Right renal cortex interstitium (tissue), 3 donors: ENCODE measurements at places on chromosomes 12 and 14. TPM values are rescaled to one million over a fixed set of nuclear protein-coding genes. Genes with fewer than 3 reads are reported as not detected.

DNA sequence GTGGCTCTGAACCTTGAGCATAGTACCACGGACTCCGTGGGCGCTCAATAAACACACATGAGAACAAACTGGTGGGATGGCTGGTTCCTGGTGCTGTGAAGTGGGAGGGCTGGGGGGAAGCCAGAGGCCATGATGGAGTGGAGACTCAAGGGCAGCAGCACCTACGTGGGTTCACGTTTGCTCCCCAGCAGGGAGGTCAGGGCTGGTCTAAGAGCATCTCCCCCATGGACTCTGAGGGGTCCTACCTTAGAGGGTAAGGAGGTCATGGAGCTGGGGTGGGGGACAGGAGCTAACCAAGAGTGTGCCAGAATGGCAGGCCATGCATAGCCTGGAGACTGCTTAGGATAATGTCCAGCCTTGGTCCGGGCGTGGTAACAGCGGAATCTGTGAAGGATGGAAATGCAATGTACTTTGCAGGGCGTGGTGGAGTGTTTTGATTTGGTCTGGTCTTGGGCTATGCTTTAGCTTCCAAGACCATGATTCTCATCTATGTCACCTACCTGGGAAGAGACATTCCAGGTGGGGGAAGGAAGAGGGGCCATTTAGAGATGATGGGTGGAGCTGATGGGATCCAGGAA lies 103.0 kb downstream of the PRMT8 start:
- no peak for DNase-seq

Gene VRTN
- polyA plus RNA-seq, result not detected

- no peak for DNase-seq
Measured at GRCh38 chr12:49111206-49111605, 559 bp upstream of the LMBR1L start.

Gene C14orf39
- polyA plus RNA-seq, result 0.43 TPM

DNA sequence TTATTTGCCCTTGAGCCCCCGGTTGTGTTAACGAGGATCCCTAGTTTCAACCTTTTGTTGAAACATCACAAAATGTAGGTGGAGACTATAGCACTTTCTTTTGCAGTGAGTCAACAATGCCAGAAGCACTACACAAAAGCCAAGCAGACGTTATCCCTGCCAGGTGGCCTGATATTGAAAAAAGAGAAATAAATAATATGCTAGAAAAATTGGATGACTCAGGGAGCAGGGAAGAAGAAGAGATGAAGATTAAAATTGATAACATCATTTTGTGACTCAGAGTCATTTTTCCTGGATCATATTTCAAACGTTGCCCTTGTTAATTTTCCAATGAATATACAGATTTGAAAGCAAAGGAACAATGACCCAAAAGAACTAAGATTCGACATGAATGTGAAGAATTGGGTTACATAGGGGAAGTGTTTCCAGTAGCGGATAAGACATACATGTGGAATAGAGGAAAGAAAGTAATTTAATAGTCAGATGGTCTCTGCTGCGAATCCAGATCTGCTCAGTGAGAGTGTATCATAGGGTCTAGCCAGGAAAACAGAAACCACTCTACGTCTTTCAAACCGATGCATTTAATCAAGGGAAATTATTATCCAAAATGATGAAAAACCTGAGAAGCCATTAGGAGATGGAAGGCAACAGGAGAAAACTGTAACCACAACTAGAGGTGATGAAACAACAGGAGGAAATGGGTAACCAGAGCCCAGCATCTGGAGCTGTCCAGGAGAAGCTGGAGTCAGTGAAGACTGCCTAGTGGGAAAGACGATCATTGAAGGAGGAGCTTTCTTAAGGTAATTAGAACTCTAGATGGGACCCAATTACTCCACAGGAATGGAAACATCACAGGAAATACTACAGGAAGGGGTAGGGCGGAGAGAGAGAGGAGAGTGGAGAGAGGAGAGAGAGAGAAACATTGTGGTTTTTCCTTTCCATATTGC lies 57.9 kb downstream of the RERG start:
- DNase-seq, result no peak

Gene ANG
- 4.8 TPM for polyA plus RNA-seq

DNA sequence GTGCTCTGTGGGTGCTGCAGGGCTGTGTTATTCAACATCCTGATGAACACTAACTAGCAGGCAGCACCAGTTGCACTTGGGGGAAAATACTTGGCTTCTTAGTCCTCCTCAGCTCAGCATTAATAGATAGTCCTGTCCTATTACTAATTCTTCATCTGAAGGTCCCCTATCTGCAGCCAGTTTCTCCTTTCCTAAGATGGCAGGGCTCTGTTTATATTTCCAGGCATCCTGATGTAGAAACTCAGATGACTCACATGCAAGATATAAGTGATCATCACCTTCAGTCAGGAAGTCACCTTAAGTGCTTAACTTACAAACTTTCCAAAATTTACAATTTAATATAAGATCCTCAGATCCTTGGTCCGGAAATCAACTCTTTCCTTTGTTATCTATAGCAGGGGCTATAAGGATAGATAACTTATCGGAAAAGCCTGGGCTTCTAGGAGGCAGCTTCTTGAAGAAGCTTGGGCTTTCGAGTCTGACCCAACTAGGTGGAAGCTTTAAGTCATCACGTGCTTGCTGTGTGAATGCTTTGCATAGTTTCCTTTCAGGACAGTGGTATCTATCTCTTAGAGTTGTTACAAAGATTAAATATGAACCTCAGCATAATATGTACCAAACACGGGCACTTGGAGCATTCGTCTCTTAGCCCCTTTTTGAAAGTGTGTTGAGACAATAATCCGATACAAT lies 181.0 kb upstream of the GRIP1 start:
- no peak for DNase-seq

Gene ANHX
- polyA plus RNA-seq, result not detected

DNA sequence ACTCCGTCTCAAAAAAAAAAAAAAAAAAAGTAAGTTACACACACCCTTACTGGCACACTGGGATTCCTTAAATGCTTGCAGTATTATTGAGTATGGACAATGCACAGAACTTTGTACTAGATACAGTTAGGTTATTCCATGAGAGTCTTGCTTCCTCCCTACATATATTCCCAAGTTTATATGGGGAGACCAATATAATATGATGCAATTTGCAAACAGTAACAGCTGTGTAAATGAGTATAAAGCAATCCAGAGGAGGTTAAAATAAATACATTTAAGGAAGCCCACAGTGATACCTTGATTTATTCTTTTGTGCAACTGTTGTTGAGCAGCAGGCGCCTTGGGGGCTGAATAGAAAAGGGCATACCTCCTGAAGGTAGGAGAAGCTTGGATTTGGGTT lies 26.6 kb downstream of the RASSF3 start:
- DNase-seq, result no peak

DNA sequence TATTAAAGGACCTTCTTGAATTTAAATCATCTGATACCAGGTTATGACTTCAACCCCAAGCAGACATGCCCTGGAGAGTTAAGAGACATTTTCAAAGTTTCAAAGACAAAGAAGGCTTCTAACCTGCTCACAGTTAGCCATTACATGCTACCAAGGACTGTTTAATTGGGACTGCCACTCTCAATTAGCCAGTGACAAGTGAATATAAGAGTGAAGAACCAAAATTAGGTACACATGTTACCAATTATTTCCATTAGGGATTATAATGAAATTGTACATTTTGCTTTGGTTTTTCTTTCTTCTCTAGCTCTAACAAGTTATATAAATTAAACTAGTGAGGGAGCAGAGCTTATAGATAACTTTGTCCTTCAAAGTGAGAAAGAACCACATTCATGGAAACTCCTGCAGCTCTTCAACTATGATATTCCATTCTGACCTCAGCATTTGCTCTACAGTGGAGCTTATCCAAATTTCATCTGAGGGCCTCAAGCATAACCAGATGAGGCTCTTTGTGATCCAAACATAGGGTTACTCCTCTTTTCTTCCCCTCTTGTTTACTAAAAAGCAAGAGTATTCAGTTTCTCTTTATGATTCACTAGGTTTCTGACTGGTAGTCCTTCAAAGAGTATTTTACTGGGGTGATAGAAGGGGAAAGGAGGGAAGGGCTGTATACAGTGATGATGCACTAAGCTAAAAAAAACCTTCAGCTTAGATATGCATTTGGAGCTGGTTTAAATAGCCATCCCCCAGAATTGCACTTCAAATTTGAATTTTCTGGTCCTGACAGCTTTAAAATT lies 91.3 kb downstream of the DUSP6 start:
- DNase-seq, result no peak

GRCh38 chr12:130826151-130826801 lies 12.8 kb downstream of the STX2 start:
- DNase-seq, result no peak

Gene ARG2
- 13.8 TPM for polyA plus RNA-seq

Gene SIRT4
- 4.2 TPM for polyA plus RNA-seq

GRCh38 chr12:20089077-20089476 lies 279.3 kb upstream of the PDE3A start:
- DNase-seq, result no peak

Gene ATL1
- 10.7 TPM for polyA plus RNA-seq
